ENCODE measurements at places on chromosomes 2 and 18.

DNA sequence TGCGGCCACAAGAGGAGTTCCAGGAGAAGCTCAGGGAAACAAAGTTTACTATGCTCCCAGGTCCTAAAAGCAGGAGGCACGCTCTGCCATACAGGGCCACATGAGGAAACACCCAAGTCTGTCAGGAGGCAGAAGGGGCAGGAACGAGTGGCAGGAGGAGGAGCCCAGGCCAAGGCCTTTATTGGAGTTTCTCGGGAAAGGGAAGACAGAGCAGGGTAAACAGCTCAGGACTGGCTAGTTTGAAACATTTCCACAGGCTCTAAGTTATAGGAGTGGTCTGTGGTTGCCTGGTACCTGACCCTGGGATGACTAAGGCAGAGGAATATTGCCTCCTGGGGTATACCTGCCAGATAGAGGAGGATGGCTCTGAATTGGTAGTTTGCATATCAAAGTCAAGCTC, 3.7 kb upstream of the ZNF638 start:
- no peak for DNase-seq

GRCh38 chr18:79383388-79384056, 12.2 kb upstream of the NFATC1 start:
- DNase-seq, result no peak

DNA sequence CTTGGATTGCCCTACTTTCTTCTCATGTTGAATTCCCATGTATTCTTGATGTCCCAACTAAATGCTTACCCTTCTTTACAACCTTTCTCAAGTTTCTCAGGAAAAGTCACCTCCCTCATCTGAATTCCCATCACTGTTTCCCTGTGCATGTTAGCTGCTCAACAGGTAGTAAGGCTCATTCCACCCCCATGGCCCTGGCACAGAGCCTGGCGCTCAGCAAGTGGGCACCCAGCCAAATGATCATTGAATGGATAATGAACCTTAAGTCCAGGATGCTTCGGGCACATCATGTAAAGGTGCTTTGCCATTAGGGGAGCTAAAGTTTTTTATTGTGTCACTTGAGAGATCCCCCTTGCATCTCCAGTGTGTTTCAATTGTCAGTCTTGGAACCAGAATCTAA, 124.0 kb downstream of the PKP4 start:
- no peak for DNase-seq

GRCh38 chr18:34942276-34942675, 98.9 kb upstream of the MAPRE2 start:
- no peak for DNase-seq

DNA sequence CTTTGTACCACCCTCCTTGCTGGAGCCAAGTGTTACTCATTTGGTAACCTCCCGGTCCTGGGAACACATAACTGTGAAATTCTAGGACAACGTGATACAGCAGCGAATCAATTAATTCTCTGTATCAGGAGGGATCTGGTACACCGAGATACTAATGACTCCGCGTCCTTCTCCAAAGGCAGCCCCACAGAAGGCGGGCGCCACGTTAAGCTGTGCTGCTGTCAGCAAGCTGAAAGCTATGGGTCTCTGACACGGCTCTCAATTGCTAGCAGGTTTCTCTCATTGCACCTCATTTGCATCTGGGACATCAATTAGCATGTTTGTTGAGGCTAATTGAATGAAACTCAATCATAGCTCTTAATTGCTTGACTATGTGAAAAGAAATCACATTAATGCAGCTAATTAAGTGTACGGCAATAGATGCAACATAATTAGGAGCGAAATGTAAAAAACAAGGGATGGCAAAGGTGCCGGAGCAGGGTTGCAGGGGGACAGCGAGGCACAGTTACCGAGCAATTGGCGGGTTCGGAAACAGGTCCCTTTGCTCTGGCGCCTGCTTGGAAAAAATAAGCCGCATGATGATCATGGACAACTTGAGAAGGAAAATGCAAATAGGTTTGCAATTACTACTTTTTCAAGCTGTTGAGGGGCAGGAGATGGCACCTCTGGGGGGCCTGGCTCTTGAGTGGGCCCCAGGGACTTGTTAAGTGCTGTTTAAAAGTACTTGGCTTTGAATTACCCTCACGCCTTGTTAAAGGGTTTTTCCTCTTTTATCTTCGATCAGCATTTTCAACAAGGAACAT, 264.2 kb downstream of the GBX2 start:
- no peak for DNase-seq

- DNase-seq, result no peak
Observed at GRCh38 chr2:232299084-232299483, 79.5 kb upstream of the ALPP start.

DNA sequence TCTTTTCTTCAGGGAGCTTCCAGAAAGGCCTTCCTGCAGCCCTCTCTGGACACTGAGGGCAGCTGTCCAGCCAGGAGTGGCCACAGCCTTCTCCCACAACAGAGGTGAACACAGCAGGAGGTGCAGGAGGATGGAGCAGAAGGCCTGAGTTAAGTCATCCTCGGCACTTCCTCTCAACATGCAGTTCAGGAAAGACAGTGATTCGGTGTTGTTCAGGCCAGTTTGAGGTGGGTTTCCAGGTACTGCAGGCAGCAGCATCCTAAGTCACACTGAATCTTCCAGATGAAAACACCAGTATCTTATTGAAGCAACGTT, 225.3 kb upstream of the PXDN start:
- no peak for DNase-seq

DNA sequence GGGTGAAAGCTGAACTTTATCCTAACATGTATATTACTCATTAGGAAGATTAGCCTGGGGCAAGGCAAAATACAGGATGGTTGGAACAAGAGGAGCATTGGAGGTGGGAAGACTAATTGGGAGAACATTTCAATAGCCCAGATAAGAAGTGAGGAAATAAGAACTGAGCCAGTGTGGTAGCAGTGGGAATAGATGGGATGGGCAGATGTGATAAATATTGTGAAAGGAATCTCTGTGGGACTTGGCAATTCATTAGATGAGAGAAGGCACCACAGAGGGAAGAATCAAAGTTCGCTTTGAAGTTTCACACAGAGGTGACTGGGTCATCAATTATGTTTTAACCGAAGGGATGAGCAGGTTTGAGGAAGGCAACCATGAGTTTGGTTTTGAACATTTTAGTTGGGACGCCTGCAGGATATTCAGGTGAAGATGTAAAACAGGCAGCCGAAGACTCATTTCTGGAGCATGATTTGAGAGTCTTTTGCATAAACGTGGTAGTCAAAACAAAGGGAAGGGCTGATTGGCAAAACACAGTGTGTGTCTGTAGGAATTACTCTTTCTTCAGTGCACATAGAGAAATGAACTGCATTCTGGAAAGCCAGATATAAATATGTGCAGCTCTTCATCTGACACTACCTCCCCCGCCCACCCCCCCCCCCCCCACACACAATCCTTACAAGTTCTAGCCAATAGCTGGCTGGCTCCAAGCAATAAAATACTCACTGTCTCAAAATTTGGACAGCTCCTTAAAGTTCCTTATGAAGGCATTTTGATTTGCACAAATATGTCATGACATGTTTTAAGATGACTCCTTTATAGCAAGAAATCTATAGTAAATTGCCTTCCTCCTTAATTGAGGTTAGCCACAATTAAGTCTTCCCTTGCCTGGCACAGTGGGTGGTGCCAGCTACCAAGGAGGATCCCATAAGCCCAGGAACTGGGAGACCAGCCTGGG, 1.9 kb upstream of the SLC1A4 start:
- DNase-seq, result no peak

- DNase-seq, result no peak
Observed at GRCh38 chr2:225100856-225101294, 58.6 kb upstream of the DOCK10 start.

DNA sequence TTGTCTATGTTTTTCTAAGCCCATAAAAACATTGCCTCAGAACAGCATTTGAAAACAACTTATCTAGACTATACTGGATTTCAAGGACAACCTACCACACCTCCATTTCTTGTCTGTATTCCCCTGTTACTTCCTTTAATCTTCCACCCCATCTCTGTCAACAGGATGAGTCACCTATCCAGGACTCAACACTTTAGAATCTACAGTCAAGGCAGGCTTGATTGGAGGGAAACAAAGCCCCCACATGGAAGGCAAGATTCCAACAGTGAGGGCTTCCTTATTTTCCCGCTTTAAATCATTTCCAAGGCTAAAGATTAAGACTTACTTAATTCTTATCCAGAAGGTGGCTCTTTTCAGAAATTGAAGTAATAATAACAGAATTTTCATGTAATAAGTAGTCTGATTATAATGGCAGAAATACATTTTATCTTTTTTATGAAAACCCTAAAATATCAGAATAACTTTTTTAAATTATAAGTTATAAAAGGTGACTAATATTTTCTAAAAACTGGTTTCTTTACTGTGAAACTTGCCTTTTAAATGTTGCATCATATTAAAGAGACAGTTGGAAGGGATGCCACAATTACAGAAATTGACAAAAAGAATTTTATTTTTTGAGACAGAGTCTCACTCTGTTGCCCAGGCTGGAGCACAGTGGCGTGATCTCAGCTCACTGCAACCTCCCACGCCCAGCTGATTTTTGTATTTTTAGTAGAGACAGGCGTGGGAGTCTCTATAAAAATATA, 138.7 kb upstream of the CCDC150 start:
- DNase-seq, result no peak

- no peak for DNase-seq
Observed at GRCh38 chr2:110770959-110771431, 38.6 kb downstream of the ACOXL start.

- no peak for DNase-seq
Observed at GRCh38 chr2:208643145-208643544, 236.6 kb downstream of the PTH2R start.

GRCh38 chr2:11527001-11527400, 6.8 kb upstream of the GREB1 start:
- no peak for DNase-seq

GRCh38 chr2:218286570-218287459, 5.5 kb downstream of the TMBIM1 start:
- peak; percentile 93 for DNase-seq

GRCh38 chr2:99096728-99097127, 44.8 kb upstream of the C2orf15 start:
- DNase-seq, result no peak

DNA sequence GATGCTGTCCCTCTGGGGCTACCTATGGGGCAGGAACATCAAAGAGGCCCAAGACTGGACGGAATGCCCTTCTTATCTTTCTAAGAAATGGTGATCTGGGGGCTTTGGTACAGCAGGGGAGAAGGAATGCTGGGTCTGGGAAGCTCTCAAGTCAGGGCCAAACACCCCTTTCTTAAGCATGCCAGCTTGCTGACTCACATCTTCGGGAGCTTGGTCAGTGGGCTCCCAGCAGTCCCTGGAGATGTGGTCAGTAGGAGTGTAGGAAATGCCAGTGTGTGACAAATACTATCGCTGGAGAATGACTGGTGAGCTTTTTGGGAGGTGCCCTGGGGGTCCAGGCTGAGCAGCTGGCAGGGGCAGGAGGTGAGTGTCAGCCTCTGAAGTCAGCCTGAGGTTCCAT, 105.0 kb upstream of the CDC42EP3 start:
- DNase-seq, result no peak

DNA sequence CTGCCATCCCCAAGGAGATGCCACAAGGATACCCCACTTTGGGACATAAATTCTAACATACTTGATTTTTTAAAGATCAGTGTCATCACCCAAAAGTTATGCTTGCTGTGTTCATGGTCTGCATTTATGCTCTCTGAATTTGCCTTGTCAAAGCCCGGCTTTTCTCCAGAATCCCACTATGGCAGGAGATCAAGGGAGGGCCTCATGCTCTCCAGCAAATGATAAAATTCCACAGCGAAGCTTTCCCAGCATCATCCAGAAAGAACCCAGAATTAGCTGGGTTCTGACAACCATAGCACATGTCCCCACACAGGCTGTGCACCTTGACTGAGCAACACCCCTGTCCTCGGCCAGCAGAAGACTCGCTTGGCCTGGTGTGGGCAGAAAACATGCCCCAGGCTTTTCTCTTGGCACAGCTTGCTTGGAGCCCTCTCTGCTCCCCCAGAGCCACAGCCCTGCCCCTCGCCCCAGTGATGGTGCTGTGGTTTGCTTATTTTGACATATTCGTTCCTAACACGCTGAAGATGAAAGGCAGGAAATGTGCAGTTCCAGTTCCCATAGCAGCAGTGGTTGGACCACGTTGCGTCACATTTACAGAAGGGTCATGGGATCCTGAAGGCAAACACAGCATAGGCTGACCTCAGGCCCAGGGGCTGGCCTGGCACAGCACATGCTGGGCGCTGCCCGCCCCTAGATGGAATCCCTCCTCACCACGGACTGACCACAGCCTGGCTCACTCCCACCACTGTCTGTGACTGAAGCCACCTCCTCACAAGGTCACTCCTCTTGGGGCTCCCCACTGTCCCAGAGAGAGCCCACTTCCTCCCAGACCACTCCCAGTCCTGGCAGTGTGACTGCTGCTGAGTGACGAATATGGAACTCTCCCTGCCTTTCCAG, 14.1 kb upstream of the CHRNA1 start:
- DNase-seq, result peak; percentile 88

DNA sequence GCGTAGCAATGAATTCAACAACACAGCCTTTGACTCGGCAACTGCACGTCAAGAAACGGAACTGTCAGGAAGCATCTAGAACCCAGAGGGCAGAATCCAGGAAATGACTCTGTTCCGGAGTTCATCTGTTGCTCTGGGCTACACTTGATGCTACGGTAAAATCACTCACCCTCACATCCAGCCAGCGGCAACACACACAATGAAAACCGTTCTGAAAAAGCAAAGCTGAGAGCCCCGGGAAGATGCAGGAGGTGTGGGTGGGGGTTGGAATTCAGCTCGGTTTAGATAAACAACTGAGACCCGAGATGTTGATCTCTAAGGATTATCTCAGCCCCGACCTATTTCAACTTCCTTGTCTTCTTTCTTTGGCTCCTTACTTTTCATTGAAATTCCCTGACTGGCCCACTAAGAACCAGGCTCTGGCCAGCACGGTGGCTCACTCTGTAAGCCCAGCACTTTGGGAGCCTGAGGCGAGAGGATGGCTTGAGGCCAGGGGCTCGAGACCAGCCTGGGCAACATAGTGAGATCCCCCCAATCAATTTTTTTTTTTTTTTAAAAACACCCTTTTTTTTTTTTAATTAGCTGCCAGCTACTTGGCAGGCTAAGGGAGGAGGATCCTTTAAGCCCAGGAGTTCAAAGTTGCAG, 13.3 kb upstream of the RAB17 start:
- peak; percentile 88 for DNase-seq

GRCh38 chr18:57475408-57475807, 40.2 kb downstream of the ONECUT2 start:
- no peak for DNase-seq

GRCh38 chr2:178280244-178280852, 86.0 kb downstream of the OSBPL6 start:
- DNase-seq, result peak; percentile 56

- no peak for DNase-seq
Observed at GRCh38 chr2:121134728-121135127, 150.3 kb downstream of the TFCP2L1 start.

GRCh38 chr2:215356948-215357461, 45.1 kb downstream of the ATIC start:
- DNase-seq, result no peak

Measured in CD4-positive, alpha-beta T cell treated with Interleukin-17A for 1 hour (primary cell).